ENCODE measurements at places on chromosomes 5 and 9. TPM values are rescaled to one million over a fixed set of nuclear protein-coding genes. Genes with fewer than 3 reads are reported as not detected.

GRCh38 chr9:31699836-31700235 lies 684.6 kb upstream of the ACO1 start:
- DNase-seq: no peak

PRRX2 gene
- total RNA-seq: 0.45 TPM

CMBL gene
- 28.6 TPM for total RNA-seq

ARHGEF28 gene
- 74.5 TPM for total RNA-seq

CDH12 gene
- total RNA-seq: not detected

DNA sequence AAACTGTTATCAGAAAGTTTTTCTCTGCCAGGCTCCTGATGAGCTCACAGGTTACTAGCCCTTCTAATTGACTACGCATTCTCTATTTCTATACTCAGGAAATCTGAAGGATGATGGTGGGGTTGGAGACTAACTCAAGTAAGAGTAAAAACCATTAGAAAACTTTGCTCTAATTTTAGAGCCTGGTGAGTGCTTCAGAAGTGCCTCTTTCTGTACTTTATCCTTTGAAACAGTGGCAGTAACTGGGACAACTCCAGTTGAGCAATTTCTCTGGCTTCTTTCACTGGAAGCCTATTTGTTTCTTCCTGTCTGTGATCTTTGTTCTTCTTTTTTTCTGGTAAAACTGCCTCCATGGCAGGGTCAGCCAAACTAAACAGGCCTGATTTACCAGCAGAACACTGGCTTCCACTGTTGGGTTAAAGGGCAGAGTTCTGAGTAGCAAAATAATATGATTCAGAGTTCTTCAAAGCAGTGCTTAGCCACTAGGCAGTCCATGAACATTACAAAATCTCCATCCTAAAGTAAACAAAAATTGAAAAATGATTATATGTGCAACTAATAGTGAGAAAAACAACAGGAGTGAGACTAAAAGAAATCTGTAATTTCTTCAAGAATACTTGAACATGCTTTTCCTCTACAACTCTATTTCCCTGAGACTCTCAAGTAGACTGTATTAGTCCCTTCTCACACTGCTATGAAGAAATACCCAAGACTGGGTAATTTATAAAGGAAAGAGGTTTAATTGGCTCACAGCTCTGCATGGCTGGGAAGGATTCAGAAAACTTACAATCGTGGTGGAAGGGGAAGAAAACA lies 79.8 kb downstream of the MROH2B start:
- peak; percentile 59 for DNase-seq

DNA sequence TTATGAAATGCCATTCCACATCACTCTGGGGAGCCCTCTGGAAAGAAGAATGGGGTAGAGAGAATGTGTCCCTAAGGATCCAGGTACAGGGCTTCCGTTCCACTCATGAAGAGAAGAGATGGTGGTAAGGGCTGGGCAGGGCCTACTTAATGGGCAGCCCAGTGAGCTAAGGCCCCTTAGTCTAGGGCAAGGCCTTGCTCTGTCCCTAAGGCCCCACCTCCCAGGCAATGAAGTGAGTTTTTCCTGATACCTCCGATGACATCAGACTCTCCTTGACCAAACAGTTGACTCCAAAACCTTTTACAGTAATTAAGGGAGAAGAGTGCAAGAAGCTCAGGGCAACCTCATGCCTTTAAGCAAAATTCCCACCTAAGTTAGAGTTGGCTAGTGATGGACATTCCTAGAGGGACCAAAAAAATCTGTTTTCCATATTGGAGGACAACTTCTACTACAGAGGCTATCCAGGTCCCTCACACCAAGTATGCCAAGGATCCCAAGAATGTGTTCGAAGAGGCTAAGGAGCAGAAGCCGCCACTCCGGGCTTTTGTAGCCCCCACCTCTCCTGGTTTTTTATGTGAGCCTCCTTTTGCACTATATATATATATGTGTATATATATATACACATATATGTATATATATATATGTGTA lies 5.9 kb downstream of the KLF9 start:
- peak; percentile 66 for DNase-seq

GRCh38 chr9:109311731-109312130 lies 9.1 kb downstream of the EPB41L4B start:
- no peak for DNase-seq

SUSD3 gene
- 5.1 TPM for total RNA-seq

ACSL6 gene
- not detected for total RNA-seq

DNA sequence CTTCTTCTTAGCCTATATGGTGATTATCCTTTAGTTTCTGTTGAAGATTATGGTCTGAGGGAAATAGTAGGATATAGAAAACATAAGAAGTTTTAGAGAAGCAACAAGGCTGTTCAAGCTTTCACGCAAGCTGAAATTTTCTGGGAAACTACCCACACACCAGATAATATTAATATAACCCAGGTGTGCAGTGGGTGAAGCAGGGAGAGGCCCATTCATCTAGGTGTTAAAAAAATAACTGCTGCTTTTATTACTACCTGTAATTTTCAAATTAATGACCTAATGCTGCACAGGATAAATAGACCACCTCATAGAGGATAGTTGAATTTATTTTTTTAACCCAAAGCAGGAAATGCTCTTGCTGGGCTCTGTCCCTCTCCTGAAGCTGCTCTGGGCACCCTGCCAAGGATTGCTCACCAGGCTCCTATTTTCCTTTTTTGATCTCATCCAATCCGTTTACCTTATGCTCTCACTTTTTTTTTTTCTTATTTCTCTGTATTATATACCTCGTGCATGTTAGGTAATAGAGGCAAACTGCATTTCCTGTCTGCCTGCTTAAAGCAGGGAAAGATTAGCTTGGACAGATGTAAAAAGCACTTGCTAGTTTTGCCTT lies 124.3 kb upstream of the SLC12A2 start:
- DNase-seq: peak; percentile 86

DNA sequence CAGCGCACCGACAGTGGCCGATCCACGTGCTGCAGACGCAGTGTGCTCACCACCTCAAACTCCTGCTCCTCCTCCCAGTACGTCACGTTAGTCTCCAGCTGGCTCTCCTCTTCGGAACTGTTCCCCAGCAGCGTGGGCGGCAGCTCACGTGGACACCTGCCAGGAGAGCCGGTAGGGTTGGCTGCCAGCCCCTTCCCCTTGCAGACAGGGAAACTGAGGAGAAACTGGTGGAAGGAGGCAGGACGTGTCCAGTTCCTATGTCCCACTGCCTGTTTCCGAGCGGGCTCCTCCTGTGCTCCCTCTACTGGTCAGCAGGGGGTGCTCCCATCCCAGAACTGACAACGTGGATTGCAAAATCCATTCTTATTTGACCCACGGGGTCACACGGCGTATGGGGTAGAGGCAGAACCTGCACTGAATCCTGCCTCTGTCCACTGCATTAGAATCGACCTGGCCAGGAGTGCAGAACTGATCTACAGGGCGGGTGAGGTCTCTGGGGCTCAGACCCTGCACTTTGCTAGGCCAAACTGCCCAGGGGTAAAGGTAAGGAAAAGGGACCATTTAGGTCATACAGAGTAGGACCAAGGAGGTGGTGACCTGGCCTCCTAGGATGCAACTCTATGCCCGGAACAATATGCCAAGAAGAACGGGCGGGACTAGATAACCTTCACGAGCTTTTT lies 25.7 kb downstream of the PDGFRB start:
- DNase-seq: peak; percentile 52

DNA sequence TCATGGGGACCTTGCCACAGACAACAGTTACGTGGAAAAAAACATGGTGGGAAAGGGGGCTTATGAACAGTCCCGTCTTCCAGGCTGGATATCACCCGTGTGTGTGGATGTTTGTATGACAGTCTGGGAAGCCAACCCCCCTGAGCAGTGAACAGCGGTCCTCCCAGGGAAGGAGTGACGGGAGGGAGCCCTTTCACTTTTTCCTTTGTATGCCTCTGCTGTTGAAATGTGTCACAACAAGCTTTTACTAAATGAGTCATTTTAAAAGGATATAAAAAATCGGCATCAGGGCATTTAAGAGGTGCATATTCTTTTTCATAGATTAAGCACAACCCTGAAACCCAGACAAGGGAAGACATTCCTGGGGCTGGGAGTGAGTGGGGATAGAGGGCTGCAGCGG lies 5.1 kb downstream of the MYMK start:
- DNase-seq: no peak

GRCh38 chr5:144368556-144368955 lies 197.9 kb downstream of the KCTD16 start:
- peak; percentile 61 for DNase-seq

GRCh38 chr5:51396797-51397196 lies 13.5 kb downstream of the ISL1 start:
- no peak for DNase-seq

- DNase-seq: peak; percentile 23
Observed at GRCh38 chr5:148107608-148108007, 43.8 kb downstream of the SPINK5 start.

TRPM3 gene
- total RNA-seq: 0.35 TPM

CER1 gene
- not detected for total RNA-seq

DNA sequence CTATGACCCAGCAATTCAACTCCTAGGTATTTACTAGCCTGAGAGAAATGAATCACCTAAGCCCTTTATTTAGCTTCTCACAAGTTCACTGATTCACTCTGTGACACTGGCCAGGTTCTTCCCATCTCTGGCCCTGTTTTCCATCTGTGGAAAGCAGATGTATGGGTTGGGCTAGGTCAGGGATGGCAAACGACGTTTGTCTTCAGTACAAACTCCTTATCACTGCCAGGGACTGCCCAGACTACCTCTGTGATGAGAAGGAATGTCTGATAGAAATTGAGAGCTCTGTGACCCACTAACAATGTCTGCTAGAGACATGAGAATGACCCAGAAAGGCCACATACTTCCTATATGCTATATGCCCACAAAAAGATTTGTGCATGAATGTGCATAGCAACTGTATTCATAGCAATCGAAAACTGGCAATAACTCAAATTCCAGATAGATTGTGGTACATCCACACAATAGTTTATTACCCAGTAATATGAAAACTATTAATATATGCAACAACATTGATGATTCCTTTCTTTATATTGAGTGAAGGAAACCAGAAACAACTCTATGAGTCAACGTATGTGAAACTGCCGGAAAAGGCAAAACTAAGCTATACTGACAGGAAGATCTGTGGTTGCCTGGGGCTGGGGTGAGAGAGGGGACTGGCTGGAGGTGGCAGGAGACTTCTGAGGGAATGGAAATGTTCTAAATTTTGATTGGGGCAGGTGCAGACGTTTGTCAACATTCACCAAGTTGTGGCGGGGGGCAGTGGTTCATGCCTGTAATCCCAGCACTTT lies 32.0 kb upstream of the ADAM19 start:
- DNase-seq: peak; percentile 86

- DNase-seq: no peak
Observed at GRCh38 chr5:154049636-154050035, 10.9 kb downstream of the MFAP3 start.

SPINK7 gene
- not detected for total RNA-seq

- peak; percentile 44 for DNase-seq
Observed at GRCh38 chr9:70080481-70081119, 37.0 kb downstream of the MAMDC2 start.

- DNase-seq: no peak
Observed at GRCh38 chr9:8424786-8425410, 625.3 kb upstream of the DMAC1 start.

ANKS6 gene
- 26.1 TPM for total RNA-seq

- DNase-seq: no peak
Observed at GRCh38 chr9:96108691-96109380, 193.1 kb downstream of the HSD17B3 start.

DNA sequence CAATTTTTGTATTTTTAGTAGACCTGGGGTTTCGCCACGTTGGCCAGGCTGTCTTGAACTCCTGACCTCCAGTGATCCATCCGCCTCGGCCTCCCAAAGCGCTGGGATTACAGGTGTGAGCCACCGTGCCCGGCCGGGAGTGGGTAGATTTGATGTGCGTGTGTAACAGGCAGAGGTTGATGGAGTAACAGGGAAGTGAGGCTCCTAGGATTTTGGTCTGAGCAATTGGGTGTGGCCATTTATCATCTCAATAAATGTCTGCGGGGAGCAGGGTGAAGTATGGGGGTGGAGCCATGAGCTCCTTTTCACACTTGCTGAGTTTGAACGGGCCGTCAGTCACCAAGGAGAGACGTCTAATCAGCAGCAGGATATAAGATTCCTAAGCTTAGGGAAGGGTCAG lies 1.2 kb upstream of the REXO4 start:
- DNase-seq: no peak

- DNase-seq: no peak
Observed at GRCh38 chr5:124865603-124866354, 119.3 kb upstream of the ZNF608 start.

DNA sequence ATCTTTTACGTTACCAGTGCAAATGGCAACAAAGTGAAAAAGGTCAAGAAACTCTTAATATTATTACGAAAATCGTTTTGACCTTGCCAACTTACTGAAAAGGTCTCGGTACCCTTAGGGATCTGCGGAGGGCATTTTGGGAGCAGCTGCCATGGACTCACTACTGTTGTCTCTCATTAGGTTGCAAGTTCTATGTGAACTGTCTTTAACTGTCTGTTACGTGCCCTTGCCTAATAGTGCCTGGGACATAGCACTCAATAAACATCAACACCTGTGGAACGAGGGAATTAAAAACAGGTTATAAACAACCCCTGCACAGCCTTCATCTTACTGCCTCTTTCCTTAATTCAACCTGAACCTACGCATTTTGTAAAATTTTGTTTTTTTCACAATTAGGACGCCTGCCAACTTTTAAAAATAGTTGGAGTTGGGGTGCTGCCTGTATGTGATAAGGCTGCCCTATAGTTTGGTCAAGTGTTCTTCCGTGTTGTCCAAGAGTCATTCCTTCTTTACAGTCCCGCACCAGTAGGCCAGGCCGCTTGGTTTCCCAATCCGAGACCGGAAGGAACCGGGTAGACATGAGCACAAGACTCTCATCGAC lies 527 bp upstream of the SREK1 start:
- peak; percentile 7 for DNase-seq

- DNase-seq: no peak
Observed at GRCh38 chr5:1226839-1227581, 1.8 kb downstream of the SLC6A18 start.

GRCh38 chr5:32460702-32461101 lies 16.2 kb upstream of the ZFR start:
- DNase-seq: no peak

TAF1L gene
- total RNA-seq: under 0.01 TPM

DNA sequence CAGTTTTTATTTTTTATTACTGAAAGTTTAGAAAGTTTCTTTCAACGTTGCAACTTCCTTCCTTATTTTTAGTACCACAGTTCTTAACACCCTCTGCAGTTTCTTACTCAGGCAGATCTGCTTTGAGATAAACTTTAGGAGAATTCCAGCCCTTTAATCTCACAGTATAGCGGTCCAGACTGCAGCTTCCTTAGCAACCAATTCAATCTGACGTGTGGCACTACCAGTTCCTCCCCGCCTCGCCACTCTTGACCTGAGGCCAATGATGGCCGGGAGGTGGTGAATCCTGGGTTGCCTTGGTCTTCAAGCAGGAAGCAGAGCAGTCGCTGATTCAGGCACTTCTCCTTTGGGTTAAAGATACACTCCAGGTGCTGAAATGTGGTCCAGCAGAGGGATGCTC lies 334.3 kb upstream of the TRPC7 start:
- no peak for DNase-seq

- DNase-seq: no peak
Observed at GRCh38 chr5:28065656-28066055, 1027.3 kb upstream of the CDH9 start.

All from renal cortical epithelial cell (primary cell).